T-cell (primary cell): ENCODE measurements at places on chromosomes 7 and 10.
A peak's percentile ranks its signal among the peaks of the same experiment; 100 is the strongest.

DNA sequence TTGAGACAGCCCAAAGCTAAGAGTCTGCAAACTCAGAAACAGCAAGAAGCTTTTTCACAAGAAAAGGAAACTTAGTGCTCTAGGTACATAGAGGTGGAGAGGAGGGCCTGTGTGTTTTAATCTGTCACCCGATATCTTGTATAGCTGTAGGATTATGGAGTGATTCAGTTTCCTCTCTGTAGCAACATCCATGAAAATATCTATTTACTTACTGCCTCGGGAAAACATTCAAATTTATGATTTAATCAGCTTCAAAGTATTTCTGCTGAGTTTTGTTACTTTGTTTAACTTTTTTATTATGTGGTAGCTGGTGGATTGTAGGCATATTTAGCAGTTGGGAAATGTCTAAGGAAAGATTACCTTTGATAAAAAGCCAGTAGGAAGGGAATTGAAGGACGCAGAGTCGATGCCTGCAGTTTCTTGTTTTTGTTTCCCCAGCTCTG, 292.0 kb downstream of the CCDC3 start:
- no peak for DNase-seq

GRCh38 chr7:111990643-111991042, 215.6 kb downstream of the DOCK4 start:
- no peak for DNase-seq

- no peak for DNase-seq
Observed at GRCh38 chr7:157158400-157158799, 19.7 kb downstream of the UBE3C start.

DNA sequence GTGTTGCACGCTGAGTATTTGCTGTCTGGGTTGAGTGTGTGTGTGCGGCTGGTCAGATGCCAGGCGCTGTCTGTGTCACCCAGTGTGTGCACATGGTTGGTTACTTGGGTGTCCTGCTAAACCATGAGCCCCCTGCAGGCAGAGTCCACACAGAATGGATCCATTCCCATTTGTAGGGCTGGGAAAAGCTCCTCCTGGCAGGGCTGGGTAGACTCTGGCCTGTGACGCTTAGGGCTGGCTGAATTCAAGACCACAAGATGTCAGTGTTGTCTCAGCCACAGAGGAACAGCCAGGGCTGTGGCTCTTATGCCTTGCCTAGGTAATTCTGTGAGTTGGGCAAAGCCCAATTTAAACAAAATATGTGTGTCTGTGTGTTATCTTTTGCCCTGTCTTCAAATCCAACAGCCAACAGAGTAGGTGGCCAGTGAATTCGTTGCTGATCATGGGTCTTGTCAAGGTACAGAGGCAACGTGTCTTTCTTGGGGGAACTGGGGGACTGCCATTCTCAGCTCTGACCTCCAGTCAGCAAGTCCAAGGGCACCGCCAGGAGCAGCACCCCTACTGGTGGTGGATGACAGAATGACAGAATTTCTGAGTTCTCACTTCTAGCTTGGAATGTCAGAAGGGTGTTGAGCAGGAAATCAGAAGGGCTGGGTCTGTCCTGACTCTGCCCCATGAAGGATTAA, 285.1 kb downstream of the CCSER2 start:
- no peak for DNase-seq

DNA sequence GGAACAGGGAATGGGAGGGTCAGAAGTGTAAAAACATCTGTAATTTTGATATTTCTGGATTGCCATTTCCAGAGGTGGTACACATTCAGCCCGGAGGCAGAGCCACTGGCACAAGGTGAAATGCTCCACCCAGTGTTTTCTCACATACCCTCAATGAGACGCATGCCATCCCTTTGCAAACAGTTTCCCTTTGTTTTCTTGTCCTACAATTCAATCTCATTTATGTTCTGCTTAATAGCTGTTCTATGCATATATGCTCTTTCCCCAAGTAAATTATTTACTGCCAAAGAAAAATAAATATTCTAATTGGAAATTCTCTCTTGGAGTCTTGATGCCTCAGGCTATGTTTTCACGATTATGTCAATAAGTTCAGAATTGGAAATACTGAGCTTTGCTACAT, 369.7 kb upstream of the AKR1E2 start:
- DNase-seq = no peak

GRCh38 chr10:14579405-14579804, 195.3 kb downstream of the FAM107B start:
- no peak for DNase-seq

- no peak for DNase-seq
Observed at GRCh38 chr10:67603086-67603485, 92.9 kb downstream of the CTNNA3 start.

- DNase-seq = no peak
Observed at GRCh38 chr7:23791721-23792120, 81.7 kb downstream of the STK31 start.

DNA sequence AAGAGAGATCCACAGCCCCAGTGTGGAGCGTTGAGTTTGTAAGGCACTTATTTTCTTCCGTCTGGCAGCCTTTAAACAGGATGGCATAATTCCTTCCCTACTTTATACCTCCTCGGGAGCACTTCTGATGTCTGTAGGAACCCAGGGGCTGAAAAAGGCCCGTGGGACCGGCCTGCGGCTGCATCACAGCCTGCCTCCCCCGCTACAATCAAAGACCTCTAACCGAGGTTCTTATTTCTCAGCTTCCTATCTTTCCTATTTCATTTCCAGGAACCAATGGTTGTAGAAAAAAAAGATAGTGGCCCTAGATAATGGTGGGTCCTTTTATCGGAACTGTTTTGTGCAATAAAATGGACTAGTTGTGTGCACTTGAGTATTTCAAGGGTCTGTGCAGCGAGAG, 4.1 kb upstream of the CTBP2 start:
- DNase-seq = no peak

GRCh38 chr10:101250136-101250535, 20.9 kb upstream of the LBX1 start:
- DNase-seq = no peak

DNA sequence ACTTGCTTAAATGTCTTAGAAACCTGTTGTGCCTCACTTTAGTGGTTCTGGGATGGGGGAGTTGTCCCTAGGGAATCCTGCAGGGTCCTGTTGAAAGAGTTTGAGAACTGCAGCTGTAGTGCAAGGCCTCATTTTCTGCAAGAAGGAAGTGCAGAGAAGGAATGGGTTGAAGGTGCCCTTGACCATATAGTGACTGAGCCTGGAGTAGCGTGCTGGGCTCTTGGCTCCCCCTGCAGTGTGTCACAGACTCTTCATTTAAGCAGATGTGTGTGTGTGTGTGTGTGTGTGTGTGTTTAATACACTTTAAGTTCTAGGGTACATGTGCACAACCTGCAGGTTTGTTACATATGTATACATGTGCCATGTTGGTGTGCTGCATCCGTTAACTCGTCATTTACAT, 92.2 kb downstream of the GRK5 start:
- DNase-seq = no peak

DNA sequence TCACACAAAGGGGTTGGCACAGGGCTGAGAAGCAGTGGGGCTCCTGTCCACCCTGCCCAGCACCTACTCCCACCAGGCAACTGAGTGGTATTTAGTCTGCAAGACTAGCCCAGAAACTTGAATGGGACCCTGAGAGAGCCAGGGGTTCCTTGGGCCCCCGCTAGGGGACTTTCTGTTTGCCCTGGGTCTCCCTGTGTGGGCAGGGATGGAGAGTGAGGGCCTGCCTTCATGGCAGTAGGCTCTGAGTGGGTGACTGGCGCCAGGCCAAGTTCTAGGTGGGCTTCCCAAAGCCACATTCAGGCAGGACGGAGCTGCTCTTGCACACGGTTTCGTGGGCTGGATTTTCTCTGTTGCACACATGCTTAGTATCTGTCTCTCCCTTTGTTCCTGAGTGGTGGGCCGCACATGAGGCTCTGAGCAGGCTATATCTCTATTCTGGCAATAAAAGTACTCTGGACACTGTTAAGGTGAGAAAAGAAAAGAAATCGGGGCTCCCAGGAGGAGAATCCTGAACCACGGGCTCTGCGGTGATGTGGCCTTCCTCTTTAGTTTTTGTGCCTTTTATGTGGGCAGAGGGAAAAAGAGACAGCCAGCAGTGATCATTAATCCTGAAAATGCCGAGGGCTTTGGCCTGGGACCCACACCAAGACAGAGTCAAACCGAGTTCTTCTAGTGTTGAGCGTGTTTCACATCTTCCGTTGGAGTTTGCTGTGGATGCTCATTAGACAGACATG, 26.9 kb downstream of the IL2RA start:
- DNase-seq = no peak

GRCh38 chr7:150993511-150993910, 2.7 kb downstream of the NOS3 start:
- no peak for DNase-seq

GRCh38 chr7:94216944-94217461, 177.7 kb upstream of the COL1A2 start:
- DNase-seq = no peak

DNA sequence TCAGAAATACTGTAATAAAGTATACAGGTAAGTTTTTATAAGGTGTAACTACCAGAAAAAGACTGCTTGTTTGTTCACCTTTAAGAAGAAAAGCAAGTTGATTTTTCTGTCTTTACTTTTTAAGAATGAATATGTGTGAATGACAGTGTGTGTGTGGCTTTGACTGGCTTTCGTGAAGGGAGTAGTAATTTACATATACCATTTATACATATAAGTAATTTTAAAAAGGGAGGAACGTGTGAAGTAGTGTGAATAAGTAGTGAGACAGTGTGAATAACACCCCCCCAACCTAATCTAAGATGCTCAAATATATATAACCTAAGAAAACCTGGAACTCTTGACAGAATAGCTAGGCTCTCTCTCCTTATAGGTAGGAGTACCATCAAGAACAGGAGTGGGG, 33.2 kb downstream of the RBM33 start:
- DNase-seq = no peak

- DNase-seq = no peak
Observed at GRCh38 chr10:26278295-26278694, 61.7 kb downstream of the GAD2 start.

DNA sequence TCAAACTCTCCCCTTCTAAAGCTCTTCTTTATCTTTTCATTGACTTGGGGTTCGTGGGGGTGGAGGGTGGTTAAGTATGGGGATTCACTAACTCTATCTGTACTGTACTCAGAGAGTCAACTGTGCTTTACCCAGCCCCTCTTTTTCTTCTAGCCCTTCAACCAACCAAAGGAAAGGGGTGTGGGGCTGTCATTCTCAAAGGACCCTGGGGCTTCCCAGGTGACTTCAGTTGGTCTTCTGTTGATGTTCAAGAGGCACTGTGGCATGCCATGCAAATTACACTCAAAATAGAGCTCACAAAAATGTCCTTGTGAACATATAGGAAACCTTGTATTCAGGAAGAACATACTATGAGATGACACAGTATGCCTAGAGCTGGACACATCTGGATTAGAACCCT, 16.9 kb upstream of the RHOBTB1 start:
- DNase-seq = no peak

DNA sequence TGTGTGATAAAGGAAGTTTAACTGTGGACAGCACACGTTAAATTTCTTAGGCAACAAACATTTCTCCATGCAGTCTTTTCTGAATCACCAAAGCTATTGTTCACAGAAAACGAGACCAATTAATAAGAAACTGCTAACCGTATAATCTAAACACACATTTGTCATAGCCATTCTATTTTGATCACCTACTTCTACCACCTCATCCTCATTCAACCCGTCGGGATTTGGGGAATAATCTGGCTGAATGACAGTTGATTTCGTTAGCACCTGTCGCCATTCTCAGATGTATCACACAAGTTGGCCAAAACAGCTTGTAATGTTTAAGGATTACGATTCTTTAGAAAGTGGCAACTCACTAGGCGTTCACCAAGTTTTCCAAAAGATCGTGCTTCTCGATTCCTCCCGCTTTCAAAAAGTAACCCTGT, 1.2 kb downstream of the EZH2 start:
- no peak for DNase-seq

DNA sequence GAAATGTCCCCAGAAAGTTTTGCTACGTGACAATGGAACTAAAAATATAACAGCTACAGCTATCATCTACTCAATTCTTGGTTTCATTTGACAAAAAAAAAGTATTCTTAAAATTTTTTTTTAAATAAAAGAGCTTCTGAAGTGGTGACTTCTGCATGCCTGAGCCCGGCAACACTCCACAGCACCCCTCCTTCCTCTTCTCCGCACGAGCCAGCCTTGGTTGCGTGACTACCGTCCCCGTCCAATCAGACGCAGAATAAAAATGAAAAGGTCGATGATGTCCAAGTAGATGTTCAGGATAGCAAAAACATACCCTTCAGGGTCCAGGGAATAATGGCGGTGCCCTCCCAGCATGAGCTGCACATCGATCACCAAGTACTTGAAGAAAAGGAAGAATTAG, 34.5 kb upstream of the GATAD1 start:
- DNase-seq = no peak

DNA sequence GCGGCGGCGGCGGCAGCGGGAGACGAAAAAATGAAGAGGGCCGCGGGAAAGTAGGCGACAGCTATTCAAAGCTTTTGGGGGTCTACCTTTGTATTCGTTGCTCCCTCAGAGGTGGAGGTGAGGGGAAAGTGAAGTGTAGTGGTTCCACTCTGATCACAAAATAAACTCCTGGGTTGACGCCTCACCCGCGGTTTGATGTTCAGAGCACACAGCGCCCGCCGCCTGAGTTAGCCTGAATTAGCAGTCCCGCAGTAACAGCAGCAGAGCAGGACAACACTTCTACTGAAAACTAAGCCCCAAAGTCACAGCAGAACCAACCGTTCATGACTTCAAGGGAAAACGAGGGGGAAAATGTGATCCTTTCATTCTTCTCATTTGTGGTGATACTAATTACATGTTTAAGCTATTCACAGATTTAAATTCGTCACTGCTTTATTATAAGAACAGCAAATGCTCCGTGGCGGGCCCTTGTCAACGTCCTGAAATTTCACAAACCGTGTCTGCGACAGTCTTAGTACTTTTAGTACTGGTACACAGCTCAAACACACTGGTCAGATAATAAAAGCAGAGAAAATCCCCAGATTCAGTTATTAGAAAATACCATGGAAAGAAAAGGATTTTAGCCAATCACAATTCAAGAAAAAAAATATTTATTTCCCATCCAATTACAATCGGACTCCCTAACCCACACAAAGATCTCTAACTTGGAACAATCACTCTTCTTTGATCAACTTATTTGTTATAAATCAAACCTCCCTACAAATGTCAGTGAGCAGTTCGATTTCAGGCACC, 563 bp upstream of the JMJD1C start:
- DNase-seq = peak; percentile 25

DNA sequence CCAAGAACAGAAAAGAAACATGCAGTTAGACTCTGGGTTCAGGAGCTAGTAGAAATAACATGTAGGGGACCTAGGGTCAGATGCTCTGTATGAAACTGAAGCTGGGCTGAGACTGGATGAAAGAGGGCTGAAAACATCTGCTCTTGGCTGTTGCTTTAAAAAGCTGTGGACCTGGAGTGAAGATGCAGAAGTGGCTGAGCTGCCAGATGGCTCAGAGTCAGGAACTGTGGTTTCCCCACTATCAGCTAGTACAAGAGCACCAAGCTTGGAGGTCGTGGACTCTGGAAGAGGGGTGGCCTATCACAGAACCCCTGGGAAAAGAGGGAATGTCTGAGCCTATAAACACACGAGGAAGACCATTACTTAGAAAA, 5.9 kb downstream of the ADK start:
- DNase-seq = no peak

- no peak for DNase-seq
Observed at GRCh38 chr10:59037018-59037389, 139.4 kb upstream of the PHYHIPL start.
